PC-9 (cell line): ENCODE measurements at places on chromosomes 1 and 21. TPM values are rescaled to one million over a fixed set of nuclear protein-coding genes. Genes with fewer than 3 reads are reported as not detected.

- peak overlapping the region; percentile 84 for H3K4me3 ChIP-seq
- H3K27me3 ChIP-seq, result no peaks in the 10 kb centered on the region
- peak overlapping the region; percentile 79 for H3K27ac ChIP-seq
- DNase-seq, result no peak
- H3K36me3 ChIP-seq, result 0 out of 2 replicates have a peak, but pooled peaks cover 4% of the 10 kb centered on the region
Observed at GRCh38 chr1:205122489-205122882, 708 bp upstream of the RBBP5 start.

- no peaks in the 10 kb centered on the region for H3K27me3 ChIP-seq
- H3K36me3 ChIP-seq, result no peaks in the 10 kb centered on the region
- DNase-seq, result no peak
- H3K4me3 ChIP-seq, result no peak overlapping the region
- H3K4me1 ChIP-seq, result no peaks in the 10 kb centered on the region
Observed at GRCh38 chr1:27303509-27303908, 18.5 kb upstream of the TMEM222 start.

DNA sequence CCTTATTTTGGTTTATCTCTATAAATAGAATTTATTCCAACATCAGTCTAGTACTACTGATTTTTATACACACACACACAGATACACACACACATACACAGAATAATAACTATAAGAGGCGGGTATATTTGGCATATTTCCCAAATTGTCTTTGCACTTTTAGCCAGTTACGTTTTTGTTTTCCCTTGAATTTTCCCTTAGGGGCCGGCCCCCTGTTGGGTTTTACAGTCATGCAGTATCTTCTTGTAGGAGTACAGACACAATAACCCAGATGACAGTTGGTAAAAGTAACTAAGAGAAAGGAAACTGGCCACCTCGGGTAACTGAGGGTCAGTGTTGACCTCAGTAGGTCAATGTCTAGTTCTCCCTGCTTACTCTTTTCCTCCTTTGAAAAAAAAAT is 50.9 kb downstream of the DISP1 start:
- H3K27me3 ChIP-seq, result no peaks in the 10 kb centered on the region
- H3K4me1 ChIP-seq, result no peaks in the 10 kb centered on the region
- no peak overlapping the region for H3K4me3 ChIP-seq
- no peaks in the 10 kb centered on the region for H3K36me3 ChIP-seq
- DNase-seq, result no peak

GRCh38 chr1:206588492-206588891 is 23.8 kb downstream of the EIF2D start:
- H3K4me1 ChIP-seq, result peaks cover 35% of the 10 kb centered on the region
- no peaks in the 10 kb centered on the region for H3K27me3 ChIP-seq
- H3K4me3 ChIP-seq, result no peak overlapping the region
- no peak overlapping the region for H3K27ac ChIP-seq

DNA sequence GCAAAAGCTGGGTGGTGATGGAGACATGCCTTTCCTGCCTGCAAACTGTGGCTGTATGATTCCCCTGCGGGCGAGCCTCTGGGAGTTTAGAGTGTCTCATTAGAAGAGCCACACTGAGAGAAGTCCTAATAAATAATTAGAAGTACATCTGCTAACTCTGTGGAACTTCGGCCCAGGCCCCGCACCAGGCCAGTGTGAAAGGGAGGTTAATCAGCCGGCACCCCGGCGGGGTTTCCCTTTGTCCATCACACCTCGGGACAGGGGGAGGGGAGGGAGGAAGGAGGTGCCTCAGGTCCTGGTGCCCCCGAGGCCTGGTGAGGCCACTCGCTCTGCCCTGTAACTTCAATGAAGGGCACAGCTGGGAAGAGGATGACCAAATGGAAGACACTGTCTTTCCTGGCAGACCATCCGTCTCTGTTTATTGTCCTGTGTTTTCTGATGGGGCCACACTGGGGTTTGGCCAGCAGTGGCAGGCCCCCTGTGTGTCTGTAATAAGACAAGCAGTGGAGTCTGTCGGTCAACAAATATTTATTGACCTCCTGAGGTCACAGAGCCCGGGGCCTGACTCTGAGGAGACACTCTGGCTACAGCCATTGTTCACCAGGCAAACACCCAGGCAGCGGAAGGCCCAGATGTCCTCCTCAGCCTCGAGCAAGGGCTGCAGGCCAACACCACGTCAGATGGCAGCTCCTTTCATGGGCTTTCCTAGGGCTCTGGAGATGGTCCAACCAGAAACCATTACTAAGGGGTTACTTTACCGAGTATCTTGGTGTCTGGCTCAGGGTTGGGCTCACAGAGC is 267.5 kb upstream of the RAB4A start:
- H3K4me3 ChIP-seq, result no peak overlapping the region
- H3K27me3 ChIP-seq, result peaks cover 74% of the 10 kb centered on the region
- H3K4me1 ChIP-seq, result no peaks in the 10 kb centered on the region

GRCh38 chr1:147270721-147271120 is 28.2 kb downstream of the CHD1L start:
- DNase-seq, result no peak
- H3K36me3 ChIP-seq, result peaks cover 20% of the 10 kb centered on the region
- H3K4me3 ChIP-seq, result no peak overlapping the region
- H3K4me1 ChIP-seq, result peaks cover 12% of the 10 kb centered on the region
- H3K27me3 ChIP-seq, result no peaks in the 10 kb centered on the region

GRCh38 chr1:106962591-106962990 is 93.9 kb upstream of the PRMT6 start:
- no peak for DNase-seq
- H3K27me3 ChIP-seq, result no peaks in the 10 kb centered on the region
- no peak overlapping the region for H3K4me3 ChIP-seq
- H3K36me3 ChIP-seq, result no peaks in the 10 kb centered on the region
- no peak overlapping the region for H3K27ac ChIP-seq

DNA sequence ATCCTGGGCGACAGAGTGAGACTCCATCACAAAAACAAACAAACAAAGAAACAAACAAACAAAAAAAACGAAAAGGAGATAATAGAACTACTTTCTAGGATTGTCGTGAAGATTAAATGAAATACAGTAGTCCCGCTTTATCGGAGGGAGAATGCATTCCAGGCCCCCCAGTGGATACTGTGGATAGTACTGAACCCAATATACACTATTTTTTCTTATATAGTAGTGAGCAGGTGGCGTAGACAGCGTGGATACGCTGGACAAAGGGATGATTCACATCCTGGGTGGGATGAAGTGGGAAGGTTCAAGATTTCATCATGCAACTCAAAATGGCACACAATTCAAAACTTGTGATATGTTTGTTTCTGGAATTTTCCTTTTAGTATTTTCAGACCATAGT is 8.0 kb downstream of the SLC35F3 start:
- DNase-seq, result no peak
- H3K4me3 ChIP-seq, result no peak overlapping the region
- H3K4me1 ChIP-seq, result peaks cover 20% of the 10 kb centered on the region
- H3K27ac ChIP-seq, result no peak overlapping the region

GRCh38 chr1:36807262-36807661 is 227.1 kb downstream of the GRIK3 start:
- no peak overlapping the region for H3K27ac ChIP-seq
- no peak for DNase-seq
- no peak overlapping the region for H3K4me3 ChIP-seq
- no peaks in the 10 kb centered on the region for H3K36me3 ChIP-seq

GRCh38 chr21:25660233-25660632 is 21.2 kb downstream of the JAM2 start:
- DNase-seq, result no peak
- no peaks in the 10 kb centered on the region for H3K36me3 ChIP-seq
- H3K27ac ChIP-seq, result no peak overlapping the region
- no peaks in the 10 kb centered on the region for H3K4me1 ChIP-seq

CELF3 gene
- not detected in 2 replicates for total RNA-seq

FBXO2 gene
- total RNA-seq, result 40.3 and 74.0 TPM in 2 replicates
